ENCODE measurements at places on chromosomes 7 and 10.

GRCh38 chr7:76023002-76023401, 24.8 kb downstream of the STYXL1 start:
- DNase-seq, result no peak

- DNase-seq, result no peak
Observed at GRCh38 chr10:7274293-7274692, 136.5 kb downstream of the SFMBT2 start.

DNA sequence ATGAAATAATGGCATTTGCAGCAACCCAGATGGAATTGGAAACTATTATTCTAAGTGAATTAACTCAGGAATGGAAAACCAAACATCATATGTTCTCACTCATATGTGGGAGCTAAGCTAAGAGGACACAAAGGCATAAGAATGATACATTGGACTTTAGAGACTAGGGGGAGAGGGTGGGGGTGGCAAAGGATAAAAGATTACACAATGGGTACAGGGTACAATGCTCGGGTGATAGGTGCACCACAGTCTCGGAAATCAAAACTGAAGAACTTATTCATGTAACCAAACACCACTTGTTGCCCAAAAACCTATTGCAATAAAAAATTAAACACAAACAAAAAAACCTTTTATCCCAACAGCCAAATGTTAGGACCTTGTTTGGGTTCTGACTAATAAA, 17.8 kb downstream of the AGMO start:
- no peak for DNase-seq

DNA sequence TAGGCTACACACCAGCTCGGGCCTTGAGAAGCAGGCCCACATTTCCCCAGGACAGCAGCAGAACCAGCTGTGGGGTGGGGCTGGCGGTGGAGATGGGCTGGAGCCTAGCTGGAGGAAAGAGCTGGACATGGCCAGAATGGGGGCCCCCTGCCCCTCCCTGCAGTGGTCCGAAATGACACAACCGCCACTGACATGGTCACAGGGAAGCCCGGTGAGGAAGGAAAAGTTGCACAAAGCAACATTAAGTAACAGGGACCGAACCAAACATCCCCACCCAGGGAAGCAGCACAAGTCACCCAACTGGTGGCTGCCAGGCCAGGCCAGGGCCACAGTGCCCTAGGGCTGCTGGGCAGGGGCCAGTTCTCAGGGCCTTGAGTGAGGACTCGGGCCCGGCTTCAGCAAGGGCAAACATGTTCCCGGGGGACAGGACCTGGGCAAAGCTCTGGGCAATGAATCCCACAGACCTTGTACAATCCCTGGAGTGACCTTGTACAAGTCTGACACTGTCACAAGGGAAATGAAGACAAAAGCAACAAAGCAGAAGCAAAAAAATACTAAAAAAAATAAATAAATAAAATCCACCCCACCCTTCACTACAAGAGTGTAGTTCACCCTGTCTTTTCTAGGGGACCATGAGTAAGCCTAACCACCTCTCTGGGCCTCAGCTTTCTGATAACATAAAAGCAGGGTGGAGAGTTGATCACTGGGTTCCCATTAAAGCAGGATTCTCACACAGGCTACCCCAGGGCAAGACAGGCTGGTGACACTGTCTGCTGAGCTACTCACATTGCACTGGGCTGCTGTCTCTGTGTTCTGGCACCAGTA, 33.0 kb downstream of the PSAP start:
- DNase-seq, result no peak

DNA sequence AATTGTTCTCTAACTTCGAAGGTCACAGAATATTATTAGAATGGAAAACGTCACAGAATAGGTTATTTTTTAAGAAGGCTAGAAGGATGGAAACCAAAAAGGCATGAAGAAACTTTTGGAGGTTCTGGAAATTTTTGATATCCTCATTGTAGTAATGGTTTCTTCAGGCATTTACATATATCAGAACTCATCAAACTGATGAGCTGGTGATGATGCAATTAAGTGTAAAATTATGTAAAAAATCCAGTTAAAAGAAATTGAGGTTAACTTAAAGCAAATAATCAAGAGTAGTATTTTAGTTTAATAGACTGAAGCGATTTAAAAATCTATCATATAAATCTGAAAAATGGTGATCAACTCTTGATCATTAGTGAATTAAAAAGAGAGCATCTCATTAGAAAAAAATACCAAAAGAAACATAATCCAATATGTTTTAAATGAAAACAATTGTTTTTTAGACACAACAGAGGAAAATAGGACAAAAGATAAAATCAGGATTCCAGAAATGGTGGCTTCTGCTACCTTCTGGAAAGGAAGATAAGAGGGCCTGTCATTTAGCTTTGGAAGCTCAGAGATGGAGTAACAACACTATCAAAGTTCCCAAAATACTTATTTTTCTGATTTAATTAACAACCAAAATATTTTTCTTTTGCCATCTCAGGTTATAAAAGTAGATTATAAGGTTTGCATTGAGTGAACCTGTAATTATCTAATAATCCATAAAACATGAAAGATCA, 9.8 kb downstream of the PSMA2 start:
- DNase-seq, result no peak

- DNase-seq, result no peak
Observed at GRCh38 chr10:45052700-45053099, 52.0 kb downstream of the ZNF22 start.

Measured in pulmonary artery endothelial cell (primary cell).